ENCODE measurements at places on chromosomes 12 and 14. TPM values are rescaled to one million over a fixed set of nuclear protein-coding genes. Genes with fewer than 3 reads are reported as not detected.

Gene NRL
- 1.4 TPM for total RNA-seq

Gene TMPRSS12
- total RNA-seq: not detected

Gene KRT82
- not detected for total RNA-seq

Gene WSCD2
- total RNA-seq: 0.64 TPM

Gene SERPINA5
- total RNA-seq: 0.49 TPM

Gene BBOF1
- total RNA-seq: 1.9 TPM

Gene PAX9
- 0.82 TPM for total RNA-seq

Gene LRRC10
- not detected for total RNA-seq

Gene MAPKAPK5
- total RNA-seq: 49.7 TPM

Gene TAS2R13
- total RNA-seq: 0.39 TPM

Gene TMEM253
- total RNA-seq: 0.33 TPM

Gene TEX52
- not detected for total RNA-seq

Gene SIX1
- total RNA-seq: 7.4 TPM

Gene IAPP
- total RNA-seq: not detected

Gene CLBA1
- total RNA-seq: 13.8 TPM

Gene KMT2D
- total RNA-seq: 64.7 TPM

Gene LTA4H
- total RNA-seq: 59.6 TPM

Gene CMKLR1
- total RNA-seq: 0.03 TPM

Gene TMTC1
- total RNA-seq: 0.28 TPM

Gene KSR2
- total RNA-seq: 0.15 TPM

Gene CLEC14A
- 0.10 TPM for total RNA-seq

Gene LIN7A
- total RNA-seq: not detected

Gene KCNH5
- not detected for total RNA-seq

Gene LALBA
- not detected for total RNA-seq

Gene ADGRD1
- 0.21 TPM for total RNA-seq

Data from Panc1 (cell line).